RWPE2 (cell line): ENCODE measurements at places on chromosomes 16 and 17.

GRCh38 chr17:394718-395095 lies 42.1 kb upstream of the RPH3AL start:
- no peak overlapping the region for H3K4me3 ChIP-seq
- H3K4me1 ChIP-seq = no peaks in the 10 kb centered on the region
- H3K27me3 ChIP-seq = no peaks in the 10 kb centered on the region
- H3K36me3 ChIP-seq = no peaks in the 10 kb centered on the region
- no peak for DNase-seq

DNA sequence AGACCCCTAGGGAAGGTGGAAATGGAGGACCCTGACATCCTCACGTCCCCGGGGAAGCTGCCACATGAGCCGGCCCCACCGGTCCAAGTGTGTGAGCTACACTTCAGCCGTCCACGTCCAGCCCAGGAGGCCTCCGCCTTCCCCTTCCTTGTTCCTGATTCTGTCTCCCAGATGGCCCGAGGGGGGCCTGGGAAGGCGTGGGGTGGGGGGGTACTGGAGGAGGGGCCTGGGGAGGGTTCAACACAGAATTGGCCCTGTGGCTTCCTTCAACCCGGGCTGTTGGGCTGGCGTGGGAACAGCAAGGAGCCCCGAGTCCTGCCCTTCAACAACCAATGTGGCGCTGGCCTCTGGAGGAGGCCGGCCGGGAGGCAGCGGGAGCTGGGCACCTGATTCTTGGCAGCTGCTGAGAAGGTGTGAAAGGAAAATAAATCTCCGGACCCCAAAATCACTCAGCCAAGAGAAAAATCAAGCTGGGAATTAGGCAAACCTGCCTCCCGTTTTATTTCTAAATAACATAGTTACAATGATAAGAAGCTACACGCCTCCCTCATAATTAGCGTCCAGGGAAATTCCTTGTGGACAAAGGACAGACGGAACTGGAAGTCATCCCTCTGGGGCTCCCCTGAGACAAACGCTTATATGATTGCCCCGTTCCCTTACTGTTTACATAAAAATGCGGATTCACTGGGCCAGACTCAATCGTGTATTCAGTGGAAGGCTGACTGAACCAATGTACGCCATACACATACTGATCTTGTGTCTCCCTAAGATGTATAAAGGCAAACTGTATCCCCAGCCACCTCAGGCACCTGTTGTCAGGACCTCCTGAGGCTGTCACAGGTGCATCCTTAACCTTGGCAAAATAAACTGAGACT lies 1.8 kb upstream of the APRT start:
- H3K27ac ChIP-seq = peak overlapping the region; percentile 88
- H3K4me1 ChIP-seq = peaks cover 6% of the 10 kb centered on the region
- peaks cover 22% of the 10 kb centered on the region for H3K36me3 ChIP-seq
- no peak overlapping the region for H3K4me3 ChIP-seq
- no peaks in the 10 kb centered on the region for H3K27me3 ChIP-seq

GRCh38 chr16:49581630-49582298 lies 208.2 kb downstream of the C16orf78 start:
- DNase-seq = no peak
- peaks cover 7% of the 10 kb centered on the region for H3K27me3 ChIP-seq
- H3K27ac ChIP-seq = no peak overlapping the region
- no peaks in the 10 kb centered on the region for H3K4me1 ChIP-seq
- no peak overlapping the region for H3K4me3 ChIP-seq
- H3K36me3 ChIP-seq = no peaks in the 10 kb centered on the region

DNA sequence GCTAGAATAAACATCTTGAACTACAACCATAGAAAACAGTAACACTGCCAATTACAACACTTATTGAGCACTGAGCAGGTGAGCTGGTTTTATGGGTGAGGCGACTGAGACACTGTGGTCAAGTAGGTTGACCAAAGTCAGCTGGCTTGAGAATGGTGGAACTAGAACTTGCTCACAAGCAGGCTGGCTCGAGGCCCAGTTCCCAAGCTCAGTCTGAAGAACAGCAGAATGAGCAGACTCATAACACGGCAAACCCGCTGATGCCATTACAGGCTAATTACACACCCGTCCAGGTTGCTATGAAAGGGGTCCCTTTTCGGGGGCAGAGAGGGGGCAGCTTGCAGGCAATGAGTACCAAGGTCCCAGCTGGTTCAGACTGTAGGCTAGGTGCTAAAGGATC lies 6.5 kb downstream of the ZZEF1 start:
- no peak for DNase-seq
- no peak overlapping the region for H3K27ac ChIP-seq
- no peak overlapping the region for H3K4me3 ChIP-seq
- H3K4me1 ChIP-seq = peaks cover 2% of the 10 kb centered on the region
- no peaks in the 10 kb centered on the region for H3K27me3 ChIP-seq

- no peak for DNase-seq
- no peak overlapping the region for H3K4me3 ChIP-seq
- H3K4me1 ChIP-seq = no peaks in the 10 kb centered on the region
Measured at GRCh38 chr17:9336817-9337216, 238.8 kb downstream of the STX8 start.

DNA sequence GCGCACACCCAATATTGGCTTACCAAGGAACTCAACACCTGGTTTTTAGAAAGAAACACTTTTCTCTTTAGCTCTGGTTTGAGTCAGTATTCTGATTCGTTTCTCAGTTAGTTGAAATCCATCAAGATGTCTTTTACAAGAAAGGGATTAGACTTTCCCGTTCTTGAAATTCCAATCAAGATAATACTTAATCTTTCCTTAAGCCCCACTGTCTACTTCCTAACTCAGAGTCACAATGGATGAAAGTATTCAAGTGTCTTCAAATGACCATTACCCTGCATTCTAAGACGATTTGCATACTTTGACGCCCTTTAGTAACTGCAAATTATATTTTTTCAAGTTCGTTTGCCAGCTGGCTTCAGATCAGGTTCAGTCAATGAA lies 189.8 kb downstream of the USP22 start:
- no peak overlapping the region for H3K27ac ChIP-seq
- H3K27me3 ChIP-seq = peaks cover 43% of the 10 kb centered on the region
- H3K4me1 ChIP-seq = no peaks in the 10 kb centered on the region
- no peaks in the 10 kb centered on the region for H3K36me3 ChIP-seq
- no peak overlapping the region for H3K4me3 ChIP-seq
- DNase-seq = no peak

GRCh38 chr16:30184891-30185682 lies 1.7 kb downstream of the CORO1A start:
- H3K36me3 ChIP-seq = peaks cover 6% of the 10 kb centered on the region
- DNase-seq = no peak
- no peak overlapping the region for H3K4me3 ChIP-seq
- H3K27ac ChIP-seq = no peak overlapping the region
- H3K4me1 ChIP-seq = no peaks in the 10 kb centered on the region
- no peaks in the 10 kb centered on the region for H3K27me3 ChIP-seq

- no peak overlapping the region for H3K27ac ChIP-seq
- no peak overlapping the region for H3K4me3 ChIP-seq
- H3K36me3 ChIP-seq = no peaks in the 10 kb centered on the region
Measured at GRCh38 chr17:66711881-66712321, 123.0 kb upstream of the CACNG5 start.

DNA sequence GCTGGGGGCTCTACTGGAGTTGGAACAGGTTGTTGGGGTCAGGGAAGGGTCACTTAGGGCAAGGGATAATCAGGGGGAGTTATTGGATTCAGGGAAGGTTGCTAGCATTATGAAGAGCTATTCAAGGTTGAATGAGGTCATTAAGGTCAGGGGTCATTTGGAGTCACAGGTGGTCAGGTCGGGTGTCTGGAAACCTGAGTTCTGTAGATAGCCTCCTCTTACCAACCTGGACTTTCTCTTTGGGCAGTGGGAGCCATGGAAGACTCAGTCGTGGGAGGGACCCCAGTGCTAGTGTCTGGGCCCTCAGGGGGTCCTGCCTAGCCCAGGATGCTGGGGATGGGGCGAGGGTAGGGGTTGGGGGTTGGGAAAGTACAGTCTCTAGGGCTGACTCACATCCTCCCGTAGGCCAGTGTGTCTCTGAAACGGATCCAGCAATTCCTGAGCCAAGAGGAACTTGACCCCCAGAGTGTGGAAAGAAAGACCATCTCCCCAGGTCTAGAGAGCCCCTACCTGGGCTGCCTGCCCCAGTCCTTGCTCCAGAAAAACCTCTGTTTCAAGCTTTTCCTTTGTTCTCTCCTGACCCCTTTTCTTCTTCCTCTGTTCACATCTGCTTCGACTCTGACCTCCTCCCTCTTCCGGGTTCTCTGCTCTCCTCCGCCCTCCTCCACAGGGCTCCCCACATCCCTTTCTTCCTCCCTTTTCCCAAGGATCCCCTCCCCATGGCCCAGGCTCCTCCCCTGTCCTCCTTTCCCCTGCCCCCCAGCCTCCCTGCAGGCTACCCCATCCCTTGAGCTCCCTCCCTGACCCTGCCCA lies 33.5 kb downstream of the ABCC3 start:
- no peak overlapping the region for H3K4me3 ChIP-seq
- H3K4me1 ChIP-seq = peaks cover 31% of the 10 kb centered on the region
- peak overlapping the region; percentile 70 for H3K27ac ChIP-seq
- no peaks in the 10 kb centered on the region for H3K27me3 ChIP-seq
- peaks cover 14% of the 10 kb centered on the region; the same call in 1 of the 2 replicates for H3K36me3 ChIP-seq
- DNase-seq = no peak

GRCh38 chr17:64155751-64156544 lies 26.0 kb upstream of the ERN1 start:
- no peaks in the 10 kb centered on the region for H3K27me3 ChIP-seq
- peaks cover 64% of the 10 kb centered on the region for H3K36me3 ChIP-seq
- no peak for DNase-seq
- no peak overlapping the region for H3K27ac ChIP-seq
- no peaks in the 10 kb centered on the region for H3K4me1 ChIP-seq

DNA sequence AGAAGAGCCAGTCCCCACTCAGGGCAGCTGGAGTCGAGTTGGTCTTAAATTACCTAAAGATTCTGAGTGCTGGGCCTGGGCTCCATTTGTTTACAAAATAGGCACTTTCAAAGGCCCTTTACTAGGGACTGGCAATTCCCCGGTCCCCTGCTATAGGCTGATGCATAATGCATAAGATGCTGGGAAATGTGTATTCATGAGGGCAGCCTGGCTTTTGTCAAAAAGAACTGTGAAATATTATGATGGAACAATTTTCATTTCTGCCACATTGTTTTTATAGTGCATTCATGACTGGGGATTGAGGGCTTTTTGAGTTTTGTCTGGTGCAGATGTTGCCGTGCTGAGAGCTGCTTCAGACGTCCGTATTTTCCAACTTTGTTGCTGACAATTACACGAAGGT lies 617.0 kb upstream of the CDH5 start:
- no peak overlapping the region for H3K27ac ChIP-seq
- H3K4me3 ChIP-seq = no peak overlapping the region

- no peak overlapping the region for H3K4me3 ChIP-seq
- H3K4me1 ChIP-seq = peaks cover 6% of the 10 kb centered on the region
- no peak overlapping the region for H3K27ac ChIP-seq
- peaks cover 63% of the 10 kb centered on the region for H3K36me3 ChIP-seq
Measured at GRCh38 chr16:88809068-88809675, 2.6 kb downstream of the APRT start.

DNA sequence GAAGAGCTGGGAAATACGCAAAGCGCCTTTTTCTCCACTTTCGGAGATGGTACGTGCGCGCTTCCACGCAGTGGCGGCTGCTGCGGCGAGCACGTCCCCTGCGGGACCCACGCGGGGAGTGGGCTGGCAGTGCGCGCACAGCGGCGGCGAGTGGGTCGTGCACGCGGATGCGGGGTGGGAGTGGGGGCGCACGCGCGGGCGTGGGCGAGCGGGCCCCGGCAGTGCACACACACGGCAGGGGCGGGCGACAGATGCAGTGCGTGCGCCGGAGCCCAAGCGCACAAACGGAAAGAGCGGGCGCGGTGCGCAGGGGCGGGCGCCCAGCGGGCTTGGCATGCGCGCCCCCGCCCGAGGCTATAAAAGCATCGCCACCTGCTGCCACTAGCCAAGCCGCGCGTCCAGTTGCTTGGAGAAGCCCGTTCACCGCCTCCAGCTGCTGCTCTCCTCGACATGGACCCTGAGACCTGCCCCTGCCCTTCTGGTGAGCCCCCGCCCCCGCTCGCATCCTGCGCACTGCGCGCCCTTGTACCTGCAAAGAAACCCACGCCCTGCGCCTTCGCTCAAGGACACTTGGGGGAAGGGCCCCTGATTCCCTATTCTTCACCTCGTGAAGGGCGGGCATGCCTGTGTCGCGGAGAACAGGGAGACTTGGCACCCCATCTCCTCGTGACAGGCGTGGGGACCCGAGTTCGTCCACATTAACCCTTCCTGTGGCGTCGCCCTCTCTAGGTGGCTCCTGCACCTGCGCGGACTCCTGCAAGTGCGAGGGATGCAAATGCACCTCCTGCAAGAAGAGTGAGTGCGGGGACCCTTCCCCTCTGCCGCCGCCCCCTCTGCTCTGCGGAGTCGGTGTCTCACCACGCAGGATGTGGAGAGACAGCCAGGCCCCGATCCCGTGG lies at the start of gene MT3:
Gene MT3, plus strand, starts transcription at position 388 of the 899 bp plus-strand sequence. Its CDS starts 63 bp downstream, at position 451.
- peaks cover 19% of the 10 kb centered on the region for H3K27me3 ChIP-seq
- H3K36me3 ChIP-seq = no peaks in the 10 kb centered on the region
- peak within 1 kb of the TSS; percentile 14 for H3K4me3 ChIP-seq
- no peaks in the 10 kb centered on the region for H3K4me1 ChIP-seq

DNA sequence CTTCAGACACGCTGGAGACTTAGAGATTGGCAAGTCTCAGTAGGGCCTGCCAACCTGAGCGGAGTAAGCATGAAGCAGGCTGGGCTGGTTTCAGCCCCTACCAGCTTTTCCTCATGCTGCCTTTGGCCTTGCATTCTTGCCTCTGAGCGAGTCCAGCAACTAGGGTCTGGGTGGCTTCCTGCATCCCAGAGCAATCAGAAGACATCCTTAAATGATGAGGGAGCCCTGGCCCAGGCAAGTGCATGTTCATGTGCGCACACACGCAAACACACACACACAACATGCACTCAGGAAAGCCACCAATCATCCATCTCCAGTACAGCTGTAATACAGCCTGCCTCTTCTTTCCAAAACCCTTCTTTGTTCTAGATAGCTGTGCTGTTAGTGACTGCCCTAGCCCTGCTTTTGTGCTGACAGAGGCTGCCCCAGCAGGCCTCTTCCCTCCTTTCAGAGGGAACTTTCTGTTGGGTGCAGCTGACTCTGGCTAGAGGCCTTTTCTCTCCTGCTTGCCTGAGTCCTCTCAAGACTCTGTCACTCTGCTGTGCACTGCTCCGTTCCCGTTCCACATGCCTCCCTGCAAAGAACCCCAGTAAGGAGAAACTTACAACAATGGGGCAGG lies 30.7 kb upstream of the TBX2 start:
- no peak overlapping the region for H3K27ac ChIP-seq
- no peak for DNase-seq
- no peak overlapping the region for H3K4me3 ChIP-seq
- H3K36me3 ChIP-seq = no peaks in the 10 kb centered on the region

DNA sequence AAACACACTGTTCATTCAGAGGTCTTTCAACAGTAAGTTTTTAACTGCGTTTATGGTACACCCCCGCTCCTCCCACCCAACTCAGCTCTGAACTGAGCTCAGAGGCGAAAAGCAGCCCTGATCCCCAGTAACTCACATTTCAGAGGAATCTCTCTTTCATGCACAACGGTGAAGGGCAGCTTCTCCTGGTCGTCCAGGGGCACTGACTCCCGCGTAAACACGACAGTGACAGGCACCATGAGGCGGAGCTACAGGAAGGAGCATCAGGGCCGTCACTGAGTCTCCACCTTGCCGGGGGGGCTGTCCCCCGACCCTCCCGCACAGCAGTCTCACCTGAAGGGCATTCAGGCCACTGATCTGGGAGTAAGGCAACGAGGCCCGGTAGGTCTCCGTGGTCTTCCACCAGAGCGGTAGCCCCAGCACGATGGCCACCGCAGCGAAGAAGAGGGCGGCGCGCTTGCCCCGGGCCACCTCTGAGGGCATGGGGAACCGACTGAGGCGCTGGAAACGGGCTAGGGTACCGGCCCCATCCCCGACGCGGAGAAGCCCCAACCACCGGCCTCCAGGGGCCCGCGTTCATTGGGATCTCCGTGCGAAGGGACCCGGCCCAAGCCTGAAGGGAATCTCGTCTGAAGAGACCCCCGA lies 486 bp downstream of the PIGS start:
- H3K36me3 ChIP-seq = peaks cover 31% of the 10 kb centered on the region
- H3K27ac ChIP-seq = peak overlapping the region; percentile 37
